Activated naive CD4-positive, alpha-beta T cell (primary cell): ENCODE measurements at places on chromosomes 12 and 14.

DNA sequence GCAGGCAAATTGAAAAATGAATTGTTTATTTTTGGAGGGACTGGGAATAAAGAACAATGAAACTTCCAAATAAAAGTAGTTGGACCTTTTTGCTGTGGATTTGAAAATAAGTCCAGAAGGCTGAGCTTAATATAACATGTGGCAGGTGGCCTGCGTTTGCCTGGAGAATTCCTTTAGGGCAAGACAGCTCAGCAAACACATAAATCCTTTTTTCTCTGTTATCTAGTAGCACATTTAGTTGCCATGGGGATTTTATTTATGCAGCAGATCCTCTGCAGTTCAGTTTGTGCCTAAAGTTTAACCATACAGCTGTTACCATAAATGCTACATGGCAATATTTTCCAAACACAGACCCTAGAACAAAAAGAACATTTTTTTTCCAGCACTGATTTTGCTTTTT lies 180.0 kb downstream of the NPAS3 start:
- no peak for DNase-seq

DNA sequence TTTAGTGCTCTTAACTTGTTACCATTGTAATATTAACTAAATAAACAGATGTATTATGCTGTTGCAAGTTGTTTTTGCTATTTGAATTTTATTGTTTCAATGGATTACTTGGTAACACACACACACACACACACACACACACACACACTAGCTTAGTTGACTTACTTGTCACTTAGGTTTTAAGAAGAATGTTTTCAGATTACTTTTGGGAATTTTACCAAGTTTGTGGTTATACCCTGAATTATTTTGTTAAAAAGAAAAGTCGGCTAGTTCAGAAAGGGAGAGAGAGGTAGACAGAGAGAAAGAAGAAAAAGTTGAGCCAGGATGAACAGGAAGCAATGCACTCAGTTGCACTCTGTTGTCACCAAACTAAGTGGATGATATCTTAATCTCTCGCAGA lies 5.3 kb downstream of the SSTR1 start:
- DNase-seq, result no peak

DNA sequence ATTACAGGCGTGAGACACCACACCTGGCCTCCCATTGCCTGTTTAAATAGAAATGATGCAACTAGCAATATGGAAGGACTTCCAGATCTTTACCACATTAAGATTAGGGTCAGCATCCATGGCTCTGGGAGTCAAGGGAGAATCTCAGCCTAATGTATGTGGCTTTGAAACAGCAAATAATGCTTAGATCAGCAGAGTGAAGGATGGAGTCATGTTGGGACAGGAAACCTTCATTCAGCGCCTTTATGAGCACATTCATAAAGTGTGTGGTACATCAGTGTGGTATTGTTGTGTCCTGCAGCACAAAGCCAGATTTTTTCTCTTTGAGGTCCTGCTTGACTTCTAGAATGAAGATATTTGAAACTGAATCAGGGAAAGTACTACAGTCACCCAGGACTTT lies 15.3 kb upstream of the SPSB2 start:
- DNase-seq, result no peak

GRCh38 chr14:90491911-90492531 lies 95.2 kb downstream of the CALM1 start:
- no peak for DNase-seq

DNA sequence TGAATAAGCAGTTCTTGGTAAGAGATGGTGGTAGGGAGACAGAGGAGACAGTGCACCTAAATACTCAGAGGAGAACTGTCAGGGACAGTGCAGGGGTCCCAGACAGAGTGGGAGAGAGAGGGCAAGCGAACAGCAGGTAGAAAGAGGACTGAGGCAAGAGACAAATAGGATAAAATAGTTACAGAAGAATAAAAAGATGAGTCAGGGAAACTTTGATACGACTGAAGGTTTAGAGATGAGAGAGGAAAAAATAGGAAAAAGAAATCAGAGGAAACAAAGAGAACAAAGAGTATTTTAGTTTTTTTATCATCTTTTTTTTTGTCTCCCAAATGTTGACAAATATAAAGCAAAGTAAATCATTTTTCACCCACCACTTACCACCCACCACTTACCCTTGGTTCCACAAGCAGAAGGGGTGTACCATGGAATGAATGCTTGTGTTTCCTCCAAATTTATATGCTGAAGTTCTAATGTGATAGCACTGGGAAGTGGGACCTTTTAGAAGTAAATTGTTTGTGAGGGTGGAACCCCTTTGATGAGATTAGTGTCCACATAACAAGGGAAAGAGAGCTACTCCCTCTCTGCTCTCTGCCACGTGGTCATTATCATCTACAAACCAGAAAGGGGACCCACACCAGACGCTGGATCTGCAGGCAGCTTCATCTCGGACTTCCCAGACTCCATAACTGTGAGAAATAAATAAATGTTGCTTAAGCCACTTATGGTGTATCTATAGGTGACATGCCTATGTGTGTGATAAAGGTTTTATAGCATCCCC lies 292.1 kb downstream of the BTG1 start:
- DNase-seq, result no peak

- DNase-seq, result no peak
These were observed 180.2 kb downstream of the FOXN3 start for GRCh38 chr14:89236851-89237250.

- peak; percentile 85 for DNase-seq
These were observed at the start of gene MED6 for GRCh38 chr14:70600382-70601157. TSS of gene MED6 (minus strand) at chr14:70600655. CDS start at chr14:70600637, 18 bp downstream.

DNA sequence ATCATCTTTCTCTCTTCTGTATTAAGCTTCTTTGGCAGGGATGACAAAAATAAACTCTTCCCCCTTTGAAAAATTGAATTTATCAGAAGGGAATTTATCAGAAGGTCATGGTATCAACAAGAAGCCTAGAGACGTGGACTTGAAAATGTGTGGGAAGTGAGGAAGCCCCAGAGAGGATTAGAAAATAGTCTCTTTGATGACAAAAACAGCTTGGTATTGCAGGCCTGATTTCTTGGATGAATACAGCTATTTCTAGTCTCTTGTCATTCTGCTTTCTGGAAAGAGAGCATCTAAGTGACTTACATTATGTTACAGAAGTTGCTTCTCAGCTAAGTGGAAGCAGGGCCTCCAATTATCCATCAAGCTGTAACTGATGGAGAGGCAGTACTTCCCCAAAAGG lies 111.1 kb downstream of the KITLG start:
- no peak for DNase-seq

DNA sequence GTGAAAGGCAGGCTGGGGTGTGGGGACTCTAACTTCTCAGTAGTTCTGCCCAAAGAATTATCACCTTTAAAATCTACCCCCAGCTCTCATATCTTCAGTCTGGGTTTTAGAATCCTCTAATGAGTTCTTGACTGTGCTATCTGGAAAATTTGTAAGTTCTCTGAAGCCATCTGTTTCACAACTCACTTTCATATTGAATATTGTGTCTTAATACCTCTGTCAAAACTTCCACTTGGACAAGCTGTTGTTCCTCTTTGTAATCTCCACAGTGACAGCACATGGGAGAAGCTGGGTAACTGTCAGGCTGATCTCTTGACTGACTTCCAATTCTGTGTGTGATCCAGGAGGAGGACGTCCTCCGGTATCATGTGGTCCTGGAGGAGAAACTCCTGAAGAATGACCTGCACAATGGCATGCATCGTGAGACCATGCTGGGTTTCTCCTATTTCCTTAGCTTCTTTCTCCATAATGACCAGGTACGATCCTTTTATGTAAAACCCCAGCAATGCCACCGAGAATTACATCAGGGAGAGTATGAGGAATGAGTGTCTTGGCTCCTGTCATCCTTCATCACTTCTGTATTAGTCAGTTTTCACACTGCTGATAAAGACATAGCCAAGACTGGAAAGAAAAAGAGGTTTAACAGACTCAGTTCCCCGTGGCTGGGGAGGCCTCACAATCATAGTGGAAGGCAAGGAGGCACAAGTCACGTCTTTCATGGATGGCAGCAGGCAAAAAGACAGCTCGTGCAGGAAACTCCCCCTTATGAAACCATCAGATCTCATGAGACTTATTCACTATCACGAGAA lies 111.9 kb downstream of the STAB2 start:
- no peak for DNase-seq

DNA sequence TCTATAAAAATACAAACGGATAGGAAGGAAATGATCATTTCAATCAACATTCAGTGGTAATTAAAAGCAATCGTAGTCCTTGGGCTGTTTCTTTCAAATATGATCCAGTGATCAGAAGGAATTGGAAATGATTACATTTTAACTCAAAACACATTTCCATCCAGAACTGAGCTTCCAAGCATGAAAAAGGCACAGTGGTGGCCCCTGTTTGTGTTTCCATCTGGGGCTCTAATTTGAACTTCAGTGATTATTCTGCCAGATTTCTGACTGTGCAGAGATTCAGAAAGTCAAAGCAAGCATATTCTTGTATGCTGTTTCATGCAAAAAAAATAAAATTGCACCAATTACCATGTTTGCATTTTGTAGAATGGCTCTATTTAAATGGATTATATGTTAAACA lies 157.0 kb upstream of the LMNTD1 start:
- DNase-seq, result no peak

- no peak for DNase-seq
These were observed 827.6 kb downstream of the NRXN3 start for GRCh38 chr14:78997811-78998210.
